ENCODE measurements at places on chromosomes 5 and 9.

GRCh38 chr9:91371894-91372293 is 10.2 kb upstream of the AUH start:
- DNase-seq = no peak

DNA sequence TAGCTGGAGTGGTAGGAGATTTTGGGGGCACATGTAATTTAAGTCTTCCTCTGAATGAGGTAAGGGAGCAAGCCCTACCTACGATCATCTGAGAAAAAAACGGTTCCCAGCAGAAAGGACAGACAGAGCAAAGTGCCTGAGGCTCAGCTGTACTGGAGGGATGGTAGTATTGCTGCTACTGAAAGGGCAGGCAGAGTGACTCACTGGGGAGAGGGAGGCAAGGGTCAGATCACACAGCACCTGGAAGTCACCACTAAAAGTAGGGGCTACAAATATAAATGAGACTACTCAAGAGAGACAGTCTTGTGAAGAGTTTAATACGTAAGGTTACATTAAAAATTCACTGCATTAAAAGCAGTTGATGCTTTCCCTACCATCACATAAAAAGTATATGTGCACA is 75.9 kb downstream of the NFIB start:
- DNase-seq = no peak

DNA sequence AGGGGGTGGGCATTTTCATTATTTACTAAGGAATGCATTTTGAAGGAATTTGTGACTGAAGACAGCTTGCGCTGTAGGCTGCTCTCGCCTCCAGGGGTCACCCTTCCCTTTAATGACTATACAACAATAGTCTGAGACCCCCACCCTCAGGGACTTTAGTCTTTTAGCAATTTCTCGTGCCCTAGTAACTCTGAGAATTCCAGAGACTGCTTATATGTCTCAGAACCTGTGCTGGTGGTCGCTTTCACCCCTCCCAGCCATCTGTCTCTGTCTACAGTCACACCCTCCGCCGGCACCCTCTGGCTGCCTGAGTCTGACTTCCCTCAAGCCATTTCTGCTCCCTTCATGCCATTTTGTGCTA is 671.4 kb downstream of the NR2F1-AS1 start:
- no peak for DNase-seq

DNA sequence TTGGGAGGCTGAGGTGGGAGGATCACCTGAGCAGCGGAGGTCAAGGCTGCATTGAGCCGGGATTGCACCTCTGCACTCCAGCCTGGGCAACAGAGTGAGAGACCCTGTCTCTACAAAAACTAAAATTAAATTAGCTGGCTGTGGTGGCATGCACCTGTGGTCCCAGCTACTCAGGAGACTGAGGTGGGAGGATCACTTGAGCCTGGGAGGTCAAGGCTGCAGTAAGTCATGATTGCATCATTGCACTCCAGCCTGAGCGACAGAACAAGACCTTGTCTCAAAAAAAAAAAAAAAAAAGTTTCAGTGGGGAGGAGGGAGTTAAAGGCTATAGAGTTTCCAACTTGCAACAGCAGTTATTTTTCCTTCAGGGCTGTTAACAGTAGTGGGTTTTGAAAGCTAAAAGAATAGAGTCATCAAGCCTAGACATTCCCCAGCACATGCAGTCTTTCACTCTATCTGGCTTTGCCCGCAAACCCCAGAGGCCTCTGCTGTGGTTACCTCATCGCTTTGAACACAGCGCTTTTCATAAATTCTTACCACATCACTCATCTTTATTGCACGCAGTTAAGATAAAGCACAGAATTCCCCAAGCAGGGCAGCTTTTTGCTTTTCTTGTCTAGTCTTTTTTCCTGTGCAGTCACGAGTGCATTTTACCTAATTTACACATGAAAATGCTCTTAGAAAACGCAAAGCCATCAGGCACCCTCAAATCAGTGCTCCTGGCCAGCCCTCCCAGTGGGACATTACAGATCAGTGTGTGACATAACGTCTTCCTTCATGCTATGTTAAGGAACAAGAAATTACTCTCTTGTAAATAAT is 8.7 kb upstream of the SLC2A8 start:
- DNase-seq = no peak

- no peak for DNase-seq
Observed at GRCh38 chr5:66850354-66851075, 254.3 kb downstream of the MAST4 start.

DNA sequence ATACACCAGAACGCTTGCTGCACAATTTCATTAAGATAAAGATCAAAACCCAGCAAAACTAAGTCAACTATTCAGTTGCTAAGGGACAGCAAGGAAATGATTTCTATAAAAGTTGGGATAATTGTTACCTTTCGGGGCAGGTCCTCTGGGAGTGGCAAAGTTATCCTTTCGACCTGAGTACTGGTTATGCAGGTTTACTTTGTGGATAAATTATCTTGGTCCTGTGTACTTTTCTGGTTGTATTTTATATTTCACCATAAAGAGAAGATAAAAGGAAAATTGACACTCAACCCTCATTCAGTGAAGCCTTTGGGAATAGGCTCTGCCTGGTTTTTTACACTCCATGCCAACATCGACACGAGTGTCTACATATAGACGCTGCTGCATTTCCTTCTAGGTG is 146.5 kb downstream of the SYK start:
- no peak for DNase-seq

GRCh38 chr9:86128235-86128822 is 29.0 kb upstream of the GOLM1 start:
- no peak for DNase-seq

- DNase-seq = no peak
Observed at GRCh38 chr5:89351975-89352374, 469.0 kb upstream of the MEF2C start.

DNA sequence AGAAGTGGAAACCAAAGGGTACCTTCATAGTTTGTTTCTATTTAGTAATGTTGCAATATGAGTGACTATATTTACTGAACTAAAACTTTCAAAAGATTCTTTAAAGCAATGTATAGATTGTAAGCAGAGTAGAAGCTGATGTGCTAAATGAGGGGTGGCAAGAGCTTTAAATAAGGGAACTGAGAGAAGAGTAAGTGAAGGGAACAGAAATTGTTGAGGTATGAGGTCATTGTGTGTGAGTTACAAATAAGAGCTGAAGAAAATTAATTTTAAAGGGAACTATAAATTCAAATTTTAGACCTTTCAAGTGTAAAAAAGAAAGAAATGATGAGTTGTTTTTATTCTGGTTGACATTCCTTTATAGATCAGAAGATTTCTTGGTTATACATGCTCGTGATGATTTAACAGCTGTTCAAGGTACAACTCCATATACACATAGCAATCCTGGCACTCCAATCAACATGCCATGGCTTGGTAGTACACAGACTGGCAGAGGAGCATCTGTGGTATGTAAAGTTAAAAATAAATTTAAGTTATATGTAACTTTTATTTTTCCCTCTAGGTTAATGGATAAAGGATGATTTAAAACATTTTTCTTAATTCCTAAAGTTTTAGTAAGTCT is 135.1 kb upstream of the TNFAIP8 start:
- DNase-seq = no peak

- no peak for DNase-seq
Observed at GRCh38 chr5:169686137-169686536, 49.1 kb downstream of the DOCK2 start.
